ENCODE measurements at places on chromosomes 7 and 10. TPM values are rescaled to one million over a fixed set of nuclear protein-coding genes. Genes with fewer than 3 reads are reported as not detected.
A peak's percentile ranks its signal among the peaks of the same experiment; 100 is the strongest.

DNA sequence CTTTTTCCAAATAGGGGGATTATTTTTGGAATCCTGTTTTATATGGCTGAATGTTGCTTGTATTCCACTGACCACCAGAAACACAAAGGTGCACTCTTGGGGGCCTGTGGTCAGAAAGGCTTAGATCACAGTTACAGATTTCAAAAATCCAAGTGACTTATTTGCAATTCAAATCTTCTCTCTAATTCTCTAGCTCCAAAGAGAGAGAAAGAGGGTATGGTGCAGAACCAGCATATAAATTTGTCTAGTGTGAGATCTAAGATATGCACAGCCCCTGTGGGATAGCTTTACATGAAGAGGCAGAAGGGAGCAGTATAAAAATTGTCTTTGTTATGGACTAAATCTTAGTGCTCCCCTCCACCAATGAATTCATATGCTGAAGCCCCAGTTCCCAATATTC, 1121.7 kb upstream of the CELF2 start:
- no peaks in the 10 kb centered on the region for H3K36me3 ChIP-seq
- no peak overlapping the region for H3K27ac ChIP-seq
- DNase-seq = no peak
- H3K4me1 ChIP-seq = no peaks in the 10 kb centered on the region
- H3K27me3 ChIP-seq = no peaks in the 10 kb centered on the region

GRCh38 chr7:20153567-20153966, 63.6 kb downstream of the MACC1 start:
- DNase-seq = no peak
- H3K36me3 ChIP-seq = no peaks in the 10 kb centered on the region
- peak overlapping the region; percentile 51 for H3K27ac ChIP-seq
- H3K4me3 ChIP-seq = no peak overlapping the region

The MKI67 gene
- total RNA-seq = 11.5 TPM

GRCh38 chr10:4069491-4069890, 284.5 kb upstream of the KLF6 start:
- no peaks in the 10 kb centered on the region for H3K27me3 ChIP-seq
- H3K4me3 ChIP-seq = no peak overlapping the region
- peak; percentile 69 for DNase-seq
- no peak overlapping the region for H3K27ac ChIP-seq

The MINPP1 gene
- 12.5 TPM for total RNA-seq

DNA sequence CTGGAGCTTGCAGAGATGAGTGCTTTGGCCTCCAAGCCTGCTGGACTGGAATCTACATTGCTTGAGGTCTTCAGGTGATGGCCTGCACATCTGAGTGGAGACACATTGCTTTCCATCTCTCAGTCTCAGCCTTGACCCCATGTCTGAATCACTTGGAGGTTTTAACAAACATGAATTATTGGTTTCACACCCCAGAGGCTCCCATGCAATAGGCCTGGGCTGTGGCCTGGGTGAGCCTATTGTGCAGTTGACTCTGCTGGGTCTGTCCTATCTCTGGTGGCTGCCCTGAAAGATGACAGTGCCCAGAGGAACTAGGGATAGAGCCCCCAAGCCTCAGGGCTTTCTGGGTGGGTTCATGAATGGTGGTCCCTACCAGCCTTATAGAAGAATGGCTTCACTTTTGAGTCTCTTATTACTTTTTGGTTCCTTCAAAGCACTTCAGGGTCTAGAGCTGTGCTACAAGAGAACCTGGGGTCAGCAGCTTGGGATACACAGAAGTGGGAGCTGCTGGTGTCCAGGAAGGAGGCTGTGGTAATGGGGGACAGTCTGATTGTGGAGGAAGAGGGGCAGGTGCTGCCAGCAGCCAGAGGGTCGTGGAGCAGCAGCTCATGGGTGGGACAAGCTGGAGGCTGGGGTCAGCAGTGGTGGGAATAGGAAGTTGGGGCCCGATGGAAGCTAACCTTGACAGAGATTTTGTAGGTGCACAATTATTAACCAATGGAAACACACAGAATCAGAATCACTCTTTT, 5.5 kb downstream of the RAMP3 start:
- H3K27me3 ChIP-seq = peaks cover under 1% of the 10 kb centered on the region
- H3K4me3 ChIP-seq = no peak overlapping the region
- H3K36me3 ChIP-seq = no peaks in the 10 kb centered on the region
- no peak overlapping the region for H3K27ac ChIP-seq
- H3K4me1 ChIP-seq = no peaks in the 10 kb centered on the region

- H3K27ac ChIP-seq = no peak overlapping the region
- no peaks in the 10 kb centered on the region for H3K36me3 ChIP-seq
- H3K4me1 ChIP-seq = no peaks in the 10 kb centered on the region
- DNase-seq = no peak
- no peaks in the 10 kb centered on the region for H3K27me3 ChIP-seq
- no peak overlapping the region for H3K4me3 ChIP-seq
Observed at GRCh38 chr7:41420421-41420820, 282.5 kb downstream of the INHBA start.

GRCh38 chr7:110839866-110840265, 251.1 kb upstream of the LRRN3 start:
- H3K36me3 ChIP-seq = no peaks in the 10 kb centered on the region
- H3K4me3 ChIP-seq = no peak overlapping the region
- H3K27ac ChIP-seq = no peak overlapping the region
- DNase-seq = no peak
- no peaks in the 10 kb centered on the region for H3K4me1 ChIP-seq

The PNLIPRP2 gene
- total RNA-seq = not detected

- H3K36me3 ChIP-seq = no peaks in the 10 kb centered on the region
- no peak overlapping the region for H3K27ac ChIP-seq
- H3K4me1 ChIP-seq = no peaks in the 10 kb centered on the region
- DNase-seq = no peak
- H3K27me3 ChIP-seq = no peaks in the 10 kb centered on the region
Observed at GRCh38 chr10:34006471-34006870, 672.0 kb upstream of the NRP1 start.

The HOXA6 gene
- 1.7 TPM for total RNA-seq

The SSMEM1 gene
- not detected for total RNA-seq

DNA sequence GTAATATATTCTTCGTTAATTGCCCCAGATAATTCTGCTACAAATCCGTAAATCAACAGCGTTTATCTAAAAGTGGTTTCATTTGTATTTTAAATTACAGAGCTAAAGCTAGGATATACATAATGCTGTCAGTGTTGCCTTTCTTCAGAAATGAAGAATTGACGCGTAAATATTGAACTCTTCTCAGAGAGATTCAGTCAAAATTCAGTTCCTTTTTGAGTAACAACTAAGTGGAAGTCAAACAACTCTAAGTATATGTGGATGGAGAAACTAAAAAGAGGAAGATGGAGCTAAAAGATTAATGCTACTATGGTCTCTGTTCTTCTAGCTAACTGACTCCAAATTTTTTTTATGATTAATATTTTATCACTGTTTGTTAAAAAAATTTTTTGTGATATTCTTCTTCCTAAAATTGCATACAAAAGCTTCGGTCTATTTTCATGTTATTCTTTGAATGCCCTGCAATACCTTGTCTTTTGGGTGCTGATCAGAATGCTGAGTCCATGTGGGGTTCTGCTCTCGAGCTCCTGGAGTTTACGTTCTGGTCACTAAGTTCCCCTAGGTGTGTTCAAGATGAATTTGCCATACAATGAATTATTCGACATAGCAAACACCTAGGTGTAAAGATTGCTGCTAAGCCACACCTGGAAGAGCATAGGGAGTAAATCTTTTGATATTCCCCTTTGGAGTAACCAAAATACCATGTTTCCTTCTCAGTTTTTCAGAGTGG, 20.7 kb downstream of the MDFIC start:
- no peaks in the 10 kb centered on the region for H3K36me3 ChIP-seq
- H3K4me3 ChIP-seq = no peak overlapping the region
- no peaks in the 10 kb centered on the region for H3K27me3 ChIP-seq

DNA sequence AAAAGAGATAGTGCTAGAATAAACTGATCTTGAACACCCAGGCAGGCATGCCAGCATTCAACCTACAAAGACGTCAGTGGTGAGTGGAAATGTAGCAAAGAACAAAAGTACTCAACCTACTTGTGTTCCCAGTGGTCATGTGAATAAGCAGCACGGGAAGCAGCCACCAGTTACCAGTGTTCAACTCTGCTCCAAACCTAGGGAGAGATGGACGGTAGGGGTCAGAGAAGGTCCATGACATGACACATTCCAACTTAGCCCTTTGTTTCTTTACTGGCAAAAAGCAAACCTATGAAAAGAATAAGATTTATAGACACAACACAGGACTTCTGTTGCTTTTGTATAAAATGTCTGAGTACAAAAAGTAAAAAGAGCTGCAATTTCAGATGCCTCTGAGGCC, 511.4 kb downstream of the XPNPEP1 start:
- no peak overlapping the region for H3K27ac ChIP-seq
- no peaks in the 10 kb centered on the region for H3K4me1 ChIP-seq
- no peaks in the 10 kb centered on the region for H3K27me3 ChIP-seq
- H3K36me3 ChIP-seq = no peaks in the 10 kb centered on the region
- no peak for DNase-seq
- H3K4me3 ChIP-seq = no peak overlapping the region

GRCh38 chr10:75647675-75648074, 216.3 kb downstream of the LRMDA start:
- no peak for DNase-seq
- H3K4me3 ChIP-seq = no peak overlapping the region
- H3K27me3 ChIP-seq = no peaks in the 10 kb centered on the region
- H3K27ac ChIP-seq = no peak overlapping the region

- no peaks in the 10 kb centered on the region for H3K36me3 ChIP-seq
- H3K4me1 ChIP-seq = no peaks in the 10 kb centered on the region
- no peak overlapping the region for H3K27ac ChIP-seq
- DNase-seq = no peak
- H3K4me3 ChIP-seq = no peak overlapping the region
- no peaks in the 10 kb centered on the region for H3K27me3 ChIP-seq
Observed at GRCh38 chr7:48009954-48010353, 19.0 kb downstream of the SUN3 start.

DNA sequence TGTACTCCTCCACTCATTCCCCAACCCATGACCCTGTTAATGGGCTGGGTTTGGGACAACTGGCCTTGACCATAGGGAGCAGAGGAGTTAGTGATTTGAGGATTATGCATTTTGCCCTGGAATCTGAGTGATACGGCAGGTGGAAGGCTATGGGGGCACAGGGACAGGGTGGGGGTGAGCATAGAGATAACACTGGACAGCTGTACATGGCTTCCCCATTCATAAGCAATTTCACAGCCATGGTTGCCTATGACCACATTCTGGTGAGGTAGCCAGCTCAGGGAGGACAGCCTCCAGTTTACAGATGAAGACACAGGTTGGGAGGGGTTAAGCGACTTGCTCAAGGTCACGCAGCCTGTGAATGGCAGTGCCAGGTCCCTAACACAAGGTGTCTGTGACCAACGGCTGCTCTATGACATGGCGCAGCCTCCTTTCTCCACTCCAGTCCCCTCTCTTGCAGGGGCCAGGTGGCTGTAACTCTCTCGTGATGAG, 319.5 kb downstream of the PLXNA4 start:
- H3K27ac ChIP-seq = no peak overlapping the region
- H3K4me3 ChIP-seq = no peak overlapping the region
- no peaks in the 10 kb centered on the region for H3K36me3 ChIP-seq
- H3K4me1 ChIP-seq = peaks cover under 1% of the 10 kb centered on the region
- H3K27me3 ChIP-seq = no peaks in the 10 kb centered on the region
- no peak for DNase-seq

DNA sequence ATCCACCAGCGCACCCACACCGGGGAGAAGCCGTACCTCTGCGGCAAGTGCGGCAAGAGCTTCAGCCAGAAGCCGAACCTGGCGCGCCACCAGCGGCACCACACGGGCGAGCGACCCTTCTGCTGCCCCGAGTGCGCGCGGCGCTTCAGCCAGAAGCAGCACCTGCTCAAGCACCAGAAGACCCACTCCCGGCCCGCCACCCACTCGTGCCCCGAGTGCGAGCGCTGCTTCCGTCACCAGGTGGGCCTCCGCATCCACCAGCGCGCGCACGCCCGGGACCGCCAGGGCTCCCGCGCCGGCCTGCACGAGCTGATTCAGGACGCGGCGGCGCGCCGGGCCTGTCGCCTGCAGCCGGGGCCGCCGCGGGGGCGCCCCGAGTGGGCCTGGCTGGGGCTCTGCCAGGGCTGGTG, 17.7 kb downstream of the ZNF775 start:
- DNase-seq = no peak
- H3K27me3 ChIP-seq = no peaks in the 10 kb centered on the region
- H3K4me1 ChIP-seq = no peaks in the 10 kb centered on the region
- no peak overlapping the region for H3K27ac ChIP-seq

- H3K4me1 ChIP-seq = no peaks in the 10 kb centered on the region
- H3K36me3 ChIP-seq = no peaks in the 10 kb centered on the region
- no peak overlapping the region for H3K27ac ChIP-seq
- no peak for DNase-seq
Observed at GRCh38 chr7:11373546-11374142, 400.0 kb downstream of the PHF14 start.

DNA sequence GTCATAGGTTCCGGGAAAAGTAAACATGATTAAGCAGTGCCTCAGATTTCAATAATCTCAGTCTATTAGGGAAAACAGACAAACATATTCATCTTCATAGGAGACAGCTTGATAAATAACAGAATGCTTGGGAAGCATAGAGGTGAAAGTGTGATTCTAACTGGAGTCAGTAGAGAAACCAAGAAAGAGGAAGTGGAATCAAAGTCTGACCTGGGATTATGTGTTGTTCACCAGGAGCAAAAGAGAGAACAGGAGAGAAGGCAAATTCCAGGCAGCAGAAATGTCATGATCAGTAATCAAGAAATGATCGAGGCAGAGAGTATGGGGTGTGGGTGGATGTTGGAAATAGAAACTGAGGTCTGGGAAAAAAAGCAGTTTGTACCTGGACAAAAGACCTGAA, 43.7 kb downstream of the DGKB start:
- no peaks in the 10 kb centered on the region for H3K4me1 ChIP-seq
- no peak overlapping the region for H3K4me3 ChIP-seq
- H3K36me3 ChIP-seq = no peaks in the 10 kb centered on the region
- no peak for DNase-seq

The PAPOLB gene
- total RNA-seq = not detected

The LIPN gene
- total RNA-seq = not detected

GRCh38 chr10:117086546-117086945, 51.5 kb downstream of the VAX1 start:
- DNase-seq = no peak
- H3K36me3 ChIP-seq = no peaks in the 10 kb centered on the region
- H3K4me3 ChIP-seq = no peak overlapping the region
- H3K27me3 ChIP-seq = no peaks in the 10 kb centered on the region
- no peaks in the 10 kb centered on the region for H3K4me1 ChIP-seq

GRCh38 chr10:4515721-4516120, 310.3 kb upstream of the AKR1E2 start:
- H3K36me3 ChIP-seq = no peaks in the 10 kb centered on the region
- H3K27ac ChIP-seq = no peak overlapping the region
- DNase-seq = no peak
- no peaks in the 10 kb centered on the region for H3K4me1 ChIP-seq
- no peak overlapping the region for H3K4me3 ChIP-seq

The PTF1A gene
- not detected for total RNA-seq

All from vagina (tissue), 2 donors.